NCI-H226 (cell line): ENCODE measurements at places on chromosomes 2 and 18.

DNA sequence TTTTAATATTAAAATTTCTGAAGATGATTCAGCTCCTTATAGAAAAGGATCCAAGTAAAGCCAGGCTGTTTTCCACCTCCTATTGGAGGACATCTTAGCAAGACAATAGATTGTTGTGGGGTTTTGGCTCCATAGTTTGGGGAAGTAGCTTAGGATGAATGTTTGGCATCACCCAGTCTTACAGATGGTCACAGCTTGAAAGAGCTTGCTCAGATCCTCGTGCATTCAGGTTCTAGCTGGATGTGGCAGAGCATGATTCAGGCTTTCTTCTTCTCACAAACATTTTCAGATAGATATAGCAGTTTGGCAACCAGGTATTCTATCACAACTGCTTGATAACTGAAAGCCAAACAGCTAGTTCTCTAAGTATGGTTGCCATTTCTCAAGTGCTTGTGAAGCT, 23.6 kb upstream of the PDCL3 start:
- DNase-seq = no peak

- DNase-seq = no peak
Measured at GRCh38 chr2:25375371-25375988, 33.8 kb upstream of the DNMT3A start.

DNA sequence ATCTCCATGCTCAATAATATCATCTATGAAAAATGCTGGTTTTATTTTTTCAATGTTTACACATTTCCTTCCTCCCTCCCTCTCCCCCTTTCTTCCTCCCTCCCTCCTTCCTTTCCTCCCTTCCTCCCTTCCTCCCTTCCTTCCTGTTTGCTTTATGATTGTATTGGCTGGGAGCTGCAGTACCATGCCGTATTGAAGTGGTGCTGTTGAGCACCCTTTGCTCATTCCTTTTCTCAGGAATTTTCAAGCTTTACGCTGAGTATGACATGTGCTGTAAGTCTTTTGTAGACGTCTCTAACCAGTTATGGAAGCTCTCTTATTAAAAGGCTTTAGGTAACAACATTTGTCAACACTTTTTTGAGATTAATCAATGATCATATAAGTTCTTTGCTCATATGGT, 100.4 kb downstream of the SNTG2 start:
- DNase-seq = no peak

DNA sequence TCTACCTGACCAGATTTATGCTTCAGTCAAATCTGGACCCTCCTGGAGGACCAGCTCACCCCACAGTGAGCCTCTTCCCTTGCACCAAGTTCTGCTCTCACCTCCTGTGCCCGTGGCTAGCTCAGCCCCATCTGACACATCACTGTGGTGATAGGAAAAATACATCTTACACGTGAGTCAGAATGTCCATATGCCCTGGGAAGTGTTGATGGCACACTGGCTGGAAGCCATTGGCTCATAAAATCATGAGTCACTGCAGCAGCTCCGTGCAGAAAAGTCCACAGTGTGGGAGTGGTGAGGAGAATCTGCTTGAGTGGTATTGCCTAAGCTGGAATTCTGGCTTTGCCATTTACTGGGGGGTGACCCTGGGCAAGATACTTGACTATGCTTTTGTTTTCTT, 42.6 kb upstream of the RAPGEF4 start:
- DNase-seq = peak; percentile 98

GRCh38 chr2:230085201-230085600, 16.5 kb upstream of the SLC16A14 start:
- DNase-seq = no peak

DNA sequence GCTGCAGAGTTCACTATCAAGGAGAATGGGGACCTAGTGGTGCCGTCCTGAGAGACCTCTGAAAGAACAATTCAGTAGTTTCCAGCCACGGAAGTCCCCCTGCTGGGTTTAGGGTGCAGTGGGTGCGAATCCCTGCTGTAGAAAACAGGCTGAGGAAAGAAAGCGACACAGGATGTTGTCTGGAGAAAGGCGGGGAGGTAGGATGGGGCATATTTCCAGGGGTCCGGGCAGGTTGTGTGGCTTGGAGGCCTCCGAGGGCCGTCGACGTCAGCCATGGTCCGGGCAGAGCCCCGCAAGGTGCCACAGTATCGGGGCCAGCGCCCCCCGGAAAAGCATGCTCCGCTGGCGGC, 807 bp upstream of the CREB1 start:
- DNase-seq = no peak

- no peak for DNase-seq
Measured at GRCh38 chr2:176818617-176819016, 394.0 kb upstream of the HNRNPA3 start.

- no peak for DNase-seq
Measured at GRCh38 chr2:166958986-166959481, 70.8 kb downstream of the XIRP2 start.

- no peak for DNase-seq
Measured at GRCh38 chr2:164457271-164457670, 164.0 kb downstream of the GRB14 start.

- DNase-seq = no peak
Measured at GRCh38 chr18:43830947-43831346, 553.7 kb upstream of the SYT4 start.

- no peak for DNase-seq
Measured at GRCh38 chr2:128442053-128442751, 123.5 kb upstream of the HS6ST1 start.

GRCh38 chr2:67526283-67526682, 129.2 kb downstream of the ETAA1 start:
- peak; percentile 56 for DNase-seq

- no peak for DNase-seq
Measured at GRCh38 chr2:85255813-85256594, 71.8 kb downstream of the TGOLN2 start.

GRCh38 chr18:51726614-51727013, 529.1 kb upstream of the MEX3C start:
- no peak for DNase-seq

DNA sequence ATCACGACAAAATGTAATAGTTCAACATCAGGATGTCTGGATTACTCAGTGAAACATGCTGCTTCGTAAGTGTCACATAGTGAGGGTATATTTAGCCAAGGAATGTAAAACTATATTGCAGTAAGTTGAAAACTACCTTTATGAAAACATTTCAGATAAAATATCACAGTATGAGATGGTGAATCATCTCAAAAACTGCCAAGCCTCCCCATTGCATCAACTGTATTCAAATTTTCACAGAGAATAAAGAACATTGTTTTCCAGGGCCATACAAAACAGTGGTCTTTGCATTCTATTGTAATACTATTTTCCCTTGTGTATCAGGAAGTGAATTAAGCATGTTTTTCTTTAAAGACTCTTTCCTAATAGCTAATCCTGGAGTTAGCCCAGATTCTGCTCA, 47.6 kb upstream of the MSTN start:
- peak; percentile 12 for DNase-seq

- DNase-seq = no peak
Measured at GRCh38 chr2:16318474-16319195, 347.0 kb downstream of the CYRIA start.

GRCh38 chr18:47260120-47260923, 8.9 kb upstream of the SKOR2 start:
- no peak for DNase-seq

- no peak for DNase-seq
Measured at GRCh38 chr2:68203587-68203986, 45.9 kb downstream of the PNO1 start.

GRCh38 chr2:100107906-100108647, 34.3 kb downstream of the AFF3 start:
- DNase-seq = no peak

- no peak for DNase-seq
Measured at GRCh38 chr2:48459466-48459865, 70.5 kb upstream of the STON1 start.

GRCh38 chr2:216103213-216103612, 5.9 kb upstream of the XRCC5 start:
- no peak for DNase-seq

DNA sequence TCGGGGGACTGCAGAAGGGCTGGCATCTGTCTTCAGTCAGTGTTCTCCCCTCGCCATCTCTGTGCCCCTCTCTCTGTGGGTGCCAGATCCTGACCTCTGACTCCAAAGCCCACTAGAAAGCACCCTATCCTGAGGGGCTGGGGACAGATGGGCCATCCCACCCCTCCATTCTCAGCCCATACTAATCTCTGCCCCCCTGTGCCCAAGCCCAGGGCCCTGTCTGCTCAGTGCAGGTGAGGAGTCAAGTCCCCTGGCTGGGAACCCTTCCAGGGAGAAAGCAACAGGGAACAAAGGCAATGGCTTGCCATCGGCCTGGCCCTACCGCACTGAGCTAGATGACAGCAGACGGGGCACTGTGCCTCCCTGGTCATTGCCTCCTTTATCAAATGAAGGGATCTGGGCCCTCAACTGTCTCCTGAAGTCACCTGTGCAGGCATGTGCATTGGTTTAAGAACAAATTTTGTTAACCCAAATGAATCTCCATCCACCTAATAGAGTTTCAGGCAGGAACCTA, 42.7 kb upstream of the ID2 start:
- no peak for DNase-seq

DNA sequence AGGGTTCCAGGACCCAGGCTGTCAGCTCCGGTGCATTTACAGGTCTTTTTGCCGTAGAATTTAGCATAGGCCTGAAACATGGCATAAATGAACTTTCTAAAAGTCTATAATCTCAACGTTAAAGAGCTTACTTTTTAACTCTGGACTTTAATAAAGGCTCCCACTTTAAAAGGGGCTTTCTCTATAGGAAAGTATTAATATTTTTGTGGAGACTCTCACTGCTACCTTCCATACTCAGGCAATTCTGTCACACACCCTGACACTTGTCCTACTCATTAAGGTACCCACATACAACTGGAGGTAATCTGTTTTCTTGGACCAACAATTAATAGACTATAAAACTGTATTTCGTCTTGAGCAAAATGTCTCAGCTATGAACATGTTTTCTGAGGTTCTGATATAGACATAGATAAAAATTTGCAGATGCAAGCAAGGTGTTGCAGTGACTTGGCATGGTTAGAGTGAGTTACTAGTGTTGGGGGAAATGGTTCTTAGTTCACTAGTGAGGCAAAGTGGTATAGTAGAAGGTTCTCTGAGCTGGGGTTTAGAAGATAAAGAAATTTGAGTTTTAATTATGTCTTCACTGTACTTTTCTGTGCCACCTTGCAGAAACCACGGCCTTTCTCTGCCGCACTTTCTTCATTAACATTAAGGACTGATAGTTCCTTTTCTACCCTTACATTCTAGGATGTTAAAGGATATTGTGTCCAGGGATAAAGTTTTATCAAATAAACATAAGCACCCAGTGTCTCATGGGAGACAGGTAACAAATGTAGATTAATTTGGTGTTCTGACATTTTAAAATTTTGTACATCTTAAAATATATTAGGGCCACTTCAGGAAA, 10.8 kb upstream of the NR4A2 start:
- DNase-seq = no peak

- DNase-seq = no peak
Measured at GRCh38 chr2:234853729-234854128, 98.1 kb upstream of the SH3BP4 start.

DNA sequence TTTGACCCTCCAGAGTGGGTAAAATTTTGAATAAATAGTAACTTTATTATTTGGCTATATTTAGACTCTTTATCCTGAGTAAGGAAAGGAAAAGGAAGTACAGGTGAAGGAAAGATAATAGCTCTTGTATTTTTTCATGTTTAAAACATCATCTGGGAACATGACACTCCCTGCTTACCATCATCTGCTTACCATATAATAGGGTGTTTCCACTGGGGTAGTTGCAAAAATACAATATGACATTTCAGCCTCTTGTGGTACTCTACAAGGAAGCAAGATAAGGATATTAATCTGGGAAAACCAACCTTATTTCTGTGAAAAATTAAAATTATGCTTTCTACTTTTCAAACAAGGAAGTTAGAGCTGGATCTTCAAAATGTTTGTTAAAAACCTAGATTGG, 9.9 kb downstream of the RELCH start:
- no peak for DNase-seq
